ENCODE measurements at places on chromosomes 16 and 17.

DNA sequence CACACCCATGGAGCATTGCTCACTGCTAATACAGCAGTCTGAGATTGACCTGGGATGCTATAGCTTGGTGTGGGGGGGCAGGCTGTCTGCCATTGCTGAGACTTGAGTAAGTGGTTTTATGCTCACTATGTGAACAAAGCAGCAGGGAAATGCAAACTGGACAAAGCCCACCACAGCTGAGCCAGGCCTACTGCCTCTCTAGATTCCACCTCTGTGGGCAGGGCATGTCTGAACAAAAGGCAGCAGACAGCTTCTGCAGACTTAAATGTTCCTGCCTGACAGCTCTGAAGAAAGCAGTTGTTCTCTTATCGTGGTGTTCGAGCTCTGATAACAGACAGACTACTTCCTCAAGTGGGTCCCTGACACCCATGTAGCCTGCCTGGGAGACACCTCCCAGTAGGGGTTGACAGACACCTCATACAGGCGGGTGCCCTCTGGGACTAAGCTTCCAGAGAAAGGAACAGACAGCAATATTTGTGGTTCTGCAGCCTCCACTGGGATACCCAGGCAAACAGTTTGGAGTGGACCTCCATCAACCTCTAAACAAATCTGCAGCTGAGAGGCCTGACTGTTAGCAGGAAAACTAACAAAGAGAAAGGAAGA lies 2204.8 kb downstream of the TP53TG3F start:
- H3K27me3 ChIP-seq = no peaks in the 10 kb centered on the region
- no peak overlapping the region for H3K27ac ChIP-seq
- peaks cover 4% of the 10 kb centered on the region for H3K36me3 ChIP-seq

DNA sequence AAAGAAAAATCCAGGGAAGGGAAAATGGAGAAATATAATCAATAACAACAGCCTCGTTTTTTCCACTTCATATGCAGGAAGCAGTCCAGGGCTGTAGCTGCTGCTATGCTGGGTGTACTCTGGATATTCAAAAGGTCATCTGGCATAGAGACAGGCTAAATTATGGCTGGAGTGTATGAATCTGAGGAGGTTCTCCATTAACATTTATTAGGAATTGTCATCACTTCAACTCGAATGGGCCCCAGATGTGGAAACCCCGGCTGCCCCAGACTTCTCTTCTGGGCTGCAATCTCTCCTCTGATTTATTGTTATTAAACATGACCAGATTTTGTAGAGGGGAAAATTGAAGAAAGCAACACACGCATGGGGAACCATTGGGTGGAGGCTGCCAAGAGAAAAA lies 33.5 kb upstream of the SKAP1 start:
- no peaks in the 10 kb centered on the region for H3K27me3 ChIP-seq
- H3K36me3 ChIP-seq = no peaks in the 10 kb centered on the region
- H3K4me3 ChIP-seq = no peak overlapping the region
- no peaks in the 10 kb centered on the region for H3K4me1 ChIP-seq

DNA sequence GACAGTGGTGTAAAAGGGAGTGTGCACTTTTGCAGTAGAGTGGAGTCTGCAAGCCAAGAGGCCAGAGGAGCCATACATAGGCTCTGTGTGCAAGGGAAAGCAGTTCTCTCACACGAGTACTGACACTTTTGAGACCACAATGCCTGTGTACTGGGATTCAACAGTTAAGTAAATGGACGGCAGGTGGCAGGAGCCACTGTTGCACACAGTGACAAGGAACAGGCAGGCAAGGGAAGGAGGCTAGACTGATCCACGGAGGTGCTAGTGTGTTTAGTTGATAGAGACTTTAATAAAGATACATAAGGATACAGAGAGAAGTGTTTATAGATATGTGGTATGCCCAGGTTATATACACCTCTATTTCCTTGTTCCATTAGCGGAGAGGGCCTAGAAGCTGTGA lies 67.0 kb downstream of the MPRIP start:
- H3K27ac ChIP-seq = peak overlapping the region; percentile 86
- DNase-seq = peak; percentile 18
- H3K4me1 ChIP-seq = peaks cover 67% of the 10 kb centered on the region

GRCh38 chr16:104355-104754 lies 26.3 kb downstream of the MPG start:
- peaks cover 34% of the 10 kb centered on the region for H3K36me3 ChIP-seq
- no peaks in the 10 kb centered on the region for H3K27me3 ChIP-seq
- no peaks in the 10 kb centered on the region for H3K4me1 ChIP-seq

- peaks cover 47% of the 10 kb centered on the region for H3K36me3 ChIP-seq
- no peaks in the 10 kb centered on the region for H3K27me3 ChIP-seq
- H3K4me1 ChIP-seq = peaks cover 4% of the 10 kb centered on the region
- no peak overlapping the region for H3K4me3 ChIP-seq
Measured at GRCh38 chr17:81572563-81573168, 20.5 kb upstream of the FAAP100 start.

DNA sequence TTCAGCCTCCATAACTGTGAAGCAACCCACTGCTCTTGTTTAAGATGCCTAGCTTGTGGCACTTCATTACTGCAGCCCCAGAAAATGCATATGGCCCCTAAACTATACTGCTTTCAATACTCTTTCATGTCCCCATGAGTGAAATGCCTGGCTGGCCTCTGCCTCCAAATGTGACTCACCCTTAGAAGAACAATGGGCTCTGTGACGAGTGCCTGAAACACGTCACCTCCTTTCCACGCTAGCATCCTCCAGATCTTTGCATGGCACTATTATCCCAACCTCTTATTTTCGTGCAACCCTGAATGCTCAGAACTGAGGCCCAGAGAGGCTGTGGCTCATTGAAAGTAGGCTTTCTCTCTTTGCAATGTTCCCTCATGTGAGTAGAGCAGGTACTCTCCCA lies 233.1 kb downstream of the CBLN1 start:
- H3K27ac ChIP-seq = no peak overlapping the region
- H3K4me3 ChIP-seq = no peak overlapping the region
- no peaks in the 10 kb centered on the region for H3K27me3 ChIP-seq
- no peaks in the 10 kb centered on the region for H3K4me1 ChIP-seq

- no peaks in the 10 kb centered on the region for H3K36me3 ChIP-seq
- peaks cover 14% of the 10 kb centered on the region for H3K27me3 ChIP-seq
- DNase-seq = no peak
- no peaks in the 10 kb centered on the region for H3K4me1 ChIP-seq
- no peak overlapping the region for H3K27ac ChIP-seq
- H3K4me3 ChIP-seq = no peak overlapping the region
Measured at GRCh38 chr17:60090417-60090816, 11.7 kb upstream of the HEATR6 start.

GRCh38 chr17:15346066-15346595 lies 4.7 kb upstream of the TEKT3 start:
- peaks cover 91% of the 10 kb centered on the region for H3K27me3 ChIP-seq
- H3K36me3 ChIP-seq = no peaks in the 10 kb centered on the region
- H3K27ac ChIP-seq = no peak overlapping the region

DNA sequence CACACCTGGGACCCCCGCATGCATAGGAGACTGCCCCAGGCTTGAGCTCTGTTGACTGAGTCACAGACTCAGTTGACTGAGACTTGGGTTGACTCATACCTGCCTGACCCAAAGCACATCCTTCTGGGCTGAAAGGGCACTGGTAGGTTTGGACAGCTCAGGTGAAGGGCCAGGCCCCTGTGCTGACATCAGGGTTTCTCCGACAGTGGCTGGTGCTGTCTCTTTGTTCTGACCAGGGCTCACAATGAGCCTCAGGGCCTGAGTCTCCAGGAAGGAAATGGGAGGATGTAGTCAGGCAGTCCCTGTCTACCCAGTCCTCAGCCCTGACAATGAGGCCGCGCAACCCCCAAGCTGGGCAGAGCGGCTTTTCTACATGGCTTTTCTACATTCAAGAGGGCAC lies 6.5 kb downstream of the SPNS2 start:
- no peaks in the 10 kb centered on the region for H3K36me3 ChIP-seq
- no peaks in the 10 kb centered on the region for H3K27me3 ChIP-seq
- H3K4me1 ChIP-seq = peaks cover 32% of the 10 kb centered on the region

DNA sequence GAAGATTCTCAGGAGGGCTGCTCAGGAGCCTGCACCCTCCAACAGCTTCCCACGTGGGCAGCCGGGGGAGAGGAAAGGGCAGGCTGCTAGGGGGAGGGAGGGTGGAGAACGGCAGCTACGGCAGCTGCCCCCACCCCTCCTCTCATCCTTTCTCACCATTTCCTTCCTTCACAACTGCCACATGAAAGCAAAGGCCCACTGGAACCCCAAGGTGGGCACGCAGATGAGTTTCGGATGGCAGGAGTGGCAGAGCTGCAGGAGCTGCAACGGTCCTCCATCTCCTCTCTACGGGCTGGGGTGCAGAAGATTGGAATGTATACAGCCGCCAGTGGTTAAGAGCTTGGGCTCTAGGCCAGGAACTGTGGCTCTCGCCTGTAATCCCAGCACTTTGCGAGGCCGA lies 77.7 kb downstream of the GAS7 start:
- peak overlapping the region; percentile 92 for H3K4me3 ChIP-seq
- peaks cover 76% of the 10 kb centered on the region for H3K4me1 ChIP-seq
- no peaks in the 10 kb centered on the region for H3K27me3 ChIP-seq
- peak overlapping the region; percentile 100 for H3K27ac ChIP-seq
- H3K36me3 ChIP-seq = peaks cover 18% of the 10 kb centered on the region

DNA sequence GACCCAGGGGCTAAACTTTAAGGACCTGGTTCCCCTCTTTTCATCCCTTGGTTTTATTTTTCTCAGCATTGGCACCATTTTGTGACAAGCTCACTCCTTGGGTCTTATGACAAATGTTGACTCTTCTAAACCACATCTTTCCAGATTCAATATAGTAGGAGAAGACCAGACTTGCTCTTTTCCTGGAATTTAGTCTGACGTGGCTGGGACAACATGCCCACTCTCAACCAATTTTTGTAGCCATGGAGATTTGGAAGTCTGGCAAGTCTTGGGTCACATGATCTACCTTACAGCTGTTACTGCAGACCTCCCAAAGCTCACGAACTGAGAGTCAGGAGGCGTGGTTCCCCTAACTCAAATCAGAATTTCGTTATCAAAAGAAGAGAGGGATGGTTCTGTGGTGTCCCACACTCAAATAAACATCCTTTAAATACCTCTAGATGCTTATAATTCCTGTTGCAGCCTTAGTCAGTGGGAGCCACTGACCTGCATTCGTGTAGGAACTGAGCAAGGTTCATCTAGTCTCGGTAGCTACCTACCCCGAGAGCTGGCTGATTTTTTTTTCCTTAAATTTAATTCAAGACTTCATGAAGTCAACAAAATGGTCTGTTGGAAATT lies 683.5 kb downstream of the MAF start:
- H3K4me1 ChIP-seq = no peaks in the 10 kb centered on the region
- no peak overlapping the region for H3K4me3 ChIP-seq
- no peaks in the 10 kb centered on the region for H3K27me3 ChIP-seq
- no peak overlapping the region for H3K27ac ChIP-seq
- no peak for DNase-seq

DNA sequence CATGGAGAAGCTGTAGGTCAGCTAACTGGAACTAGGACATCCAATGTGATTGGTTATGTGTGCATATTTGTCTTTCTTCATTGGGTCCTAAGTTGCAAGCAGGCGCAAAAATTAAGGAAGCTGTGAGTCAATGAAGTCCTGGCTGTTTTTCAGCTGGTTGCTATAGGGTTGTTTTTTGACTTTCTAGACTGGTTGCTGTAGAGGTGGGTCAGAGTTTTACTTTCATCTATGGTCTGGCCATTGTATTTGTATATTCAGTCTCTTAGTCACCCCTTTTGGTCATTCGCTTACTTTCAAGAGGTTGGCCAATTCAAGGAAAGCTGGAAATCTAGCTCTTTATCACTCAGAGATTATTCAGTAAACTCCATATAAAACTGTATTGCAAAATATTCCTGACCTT lies 62.0 kb upstream of the AMZ2 start:
- no peaks in the 10 kb centered on the region for H3K27me3 ChIP-seq
- peak overlapping the region; percentile 87 for H3K27ac ChIP-seq
- DNase-seq = no peak
- peaks cover 59% of the 10 kb centered on the region for H3K36me3 ChIP-seq
- peak overlapping the region; percentile 98 for H3K4me3 ChIP-seq

DNA sequence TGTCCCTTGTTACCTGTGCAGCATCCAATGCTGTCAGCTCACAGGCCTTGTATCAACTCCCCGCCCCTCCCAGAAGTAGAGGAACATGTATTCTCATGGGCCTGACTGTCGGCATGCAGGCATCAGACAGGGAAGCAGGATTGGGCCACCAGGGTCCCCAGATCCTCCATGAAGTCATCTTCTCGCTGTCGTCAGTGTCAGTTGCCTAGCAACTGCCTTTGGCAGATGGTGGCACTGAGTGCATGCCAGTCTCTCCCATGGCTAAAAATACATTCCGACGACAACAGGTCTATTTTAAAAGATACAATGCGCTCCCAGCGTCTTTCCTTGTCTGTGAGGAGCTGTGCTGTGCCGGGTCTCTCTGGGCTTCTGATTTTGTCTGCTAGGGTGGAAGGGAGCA lies 36.8 kb upstream of the CES5A start:
- H3K4me3 ChIP-seq = no peak overlapping the region
- H3K4me1 ChIP-seq = no peaks in the 10 kb centered on the region
- H3K27ac ChIP-seq = no peak overlapping the region

GRCh38 chr16:85286951-85287814 lies 174.9 kb upstream of the CIBAR2 start:
- no peak for DNase-seq
- H3K4me3 ChIP-seq = no peak overlapping the region
- no peaks in the 10 kb centered on the region for H3K36me3 ChIP-seq
- H3K27me3 ChIP-seq = peaks cover 7% of the 10 kb centered on the region
- H3K4me1 ChIP-seq = no peaks in the 10 kb centered on the region

DNA sequence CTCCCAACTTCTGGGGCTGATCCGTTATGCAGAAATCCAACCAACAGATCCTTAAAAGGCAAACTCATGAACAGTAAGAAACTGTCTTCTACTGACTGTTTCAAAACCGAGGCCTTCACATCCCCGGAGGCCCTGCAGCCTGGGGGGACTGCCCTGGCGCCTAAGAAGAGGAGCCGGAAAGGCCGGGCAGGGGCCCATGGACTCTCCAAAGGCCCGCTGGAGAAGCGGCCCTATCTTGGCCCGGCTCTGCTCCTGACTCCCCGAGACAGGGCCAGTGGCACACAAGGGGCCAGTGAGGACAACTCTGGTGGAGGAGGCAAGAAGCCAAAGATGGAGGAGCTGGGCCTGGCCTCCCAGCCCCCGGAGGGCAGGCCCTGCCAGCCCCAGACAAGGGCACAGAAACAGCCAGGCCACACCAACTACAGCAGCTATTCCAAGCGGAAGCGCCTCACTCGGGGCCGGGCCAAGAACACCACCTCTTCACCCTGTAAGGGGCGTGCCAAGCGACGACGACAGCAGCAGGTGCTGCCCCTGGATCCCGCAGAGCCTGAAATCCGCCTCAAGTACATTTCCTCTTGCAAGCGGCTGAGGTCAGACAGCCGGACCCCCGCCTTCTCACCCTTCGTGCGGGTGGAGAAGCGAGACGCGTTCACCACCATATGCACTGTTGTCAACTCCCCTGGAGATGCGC lies 39.5 kb downstream of the SREBF1 start:
- peaks cover 16% of the 10 kb centered on the region for H3K4me1 ChIP-seq
- H3K4me3 ChIP-seq = no peak overlapping the region
- no peak for DNase-seq
- no peak overlapping the region for H3K27ac ChIP-seq

Data from effector memory CD8-positive, alpha-beta T cell (primary cell).